ENCODE measurements at places on chromosomes 2 and 18.
A peak's percentile ranks its signal among the peaks of the same experiment; 100 is the strongest.

GRCh38 chr2:58906081-58906645 is 665.0 kb upstream of the FANCL start:
- DNase-seq = no peak

- DNase-seq = no peak
These were observed 55.1 kb upstream of the ACSL3 start for GRCh38 chr2:222805591-222806304.

- DNase-seq = no peak
These were observed 376.1 kb downstream of the XIRP2 start for GRCh38 chr2:167264380-167264779.

GRCh38 chr2:53021292-53021691 is 746.3 kb upstream of the CHAC2 start:
- DNase-seq = no peak

DNA sequence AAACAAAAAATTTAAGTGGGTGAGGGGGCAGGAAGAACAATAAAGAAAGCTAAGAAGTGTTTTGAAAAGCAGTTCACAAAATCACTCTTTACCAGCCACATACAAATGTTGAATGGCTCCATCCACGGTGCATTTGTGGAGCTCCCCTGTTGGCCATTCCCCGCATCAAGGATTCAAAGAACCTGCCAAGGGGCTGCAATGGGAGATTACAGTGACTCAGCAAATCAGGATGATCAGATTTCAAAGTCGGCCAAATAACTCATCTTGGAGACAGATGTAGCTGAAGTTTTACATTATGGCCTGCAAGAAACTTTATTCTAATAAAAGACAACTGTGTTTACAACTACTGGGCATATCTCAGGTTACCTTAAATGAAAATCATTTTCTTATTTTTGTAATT is 26.9 kb downstream of the COL4A3 start:
- DNase-seq = no peak

- no peak for DNase-seq
These were observed 63.6 kb upstream of the TTC21B start for GRCh38 chr2:166017208-166017607.

GRCh38 chr2:230068016-230068650 is 591 bp downstream of the SLC16A14 start:
- DNase-seq = peak; percentile 15

GRCh38 chr2:56127463-56128152 is 56.2 kb upstream of the CCDC85A start:
- no peak for DNase-seq

DNA sequence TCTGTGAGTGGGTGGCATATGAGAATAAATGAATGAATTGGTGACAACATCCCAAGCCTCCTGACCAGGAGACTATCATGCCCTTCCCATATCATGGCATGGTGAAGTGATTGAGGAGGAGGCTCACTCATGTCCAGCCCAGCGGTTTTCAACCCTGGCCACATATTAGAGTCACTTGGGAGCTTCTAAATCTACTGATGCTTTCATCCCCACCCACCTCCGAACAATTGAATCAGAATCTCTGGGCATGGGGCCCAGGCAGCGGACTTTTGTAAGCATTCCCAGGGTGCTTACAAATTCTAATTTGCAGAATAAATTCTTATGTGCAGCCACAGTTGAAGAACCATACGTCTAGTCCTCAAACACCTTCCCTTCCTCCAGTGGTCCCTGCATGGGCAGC is 81.7 kb upstream of the SEC11C start:
- no peak for DNase-seq

- DNase-seq = no peak
These were observed 25.2 kb upstream of the FAM117B start for GRCh38 chr2:202609381-202610145.

DNA sequence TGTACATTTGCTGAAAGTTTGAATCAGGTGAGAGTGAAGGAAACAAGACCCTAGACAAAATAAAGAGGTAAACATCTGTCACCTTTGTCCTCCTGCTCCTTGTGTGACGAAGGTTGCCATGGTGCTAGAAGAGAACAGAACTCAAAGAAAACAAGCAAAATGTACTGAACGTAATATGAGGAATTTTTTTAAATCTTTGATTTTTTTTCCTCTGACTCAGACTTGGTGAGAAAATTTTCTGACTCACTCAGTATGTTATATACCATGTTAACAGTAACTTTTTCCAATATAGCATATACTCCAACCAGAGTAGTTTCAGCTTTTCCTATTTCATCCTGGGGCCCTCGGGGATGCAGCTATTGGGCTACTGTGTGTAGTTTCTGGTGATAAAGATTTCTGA is 2114.6 kb upstream of the PIK3C3 start:
- no peak for DNase-seq

- no peak for DNase-seq
These were observed 4.6 kb downstream of the MARCHF7 start for GRCh38 chr2:159716857-159717256.

- DNase-seq = no peak
These were observed 664.4 kb upstream of the SLC8A1 start for GRCh38 chr2:41116106-41116797.

GRCh38 chr2:236642584-236643291 is 73.1 kb downstream of the ACKR3 start:
- no peak for DNase-seq

Measured in T-helper 9 cell (primary cell).